ENCODE measurements at places on chromosomes 13 and 19.

DNA sequence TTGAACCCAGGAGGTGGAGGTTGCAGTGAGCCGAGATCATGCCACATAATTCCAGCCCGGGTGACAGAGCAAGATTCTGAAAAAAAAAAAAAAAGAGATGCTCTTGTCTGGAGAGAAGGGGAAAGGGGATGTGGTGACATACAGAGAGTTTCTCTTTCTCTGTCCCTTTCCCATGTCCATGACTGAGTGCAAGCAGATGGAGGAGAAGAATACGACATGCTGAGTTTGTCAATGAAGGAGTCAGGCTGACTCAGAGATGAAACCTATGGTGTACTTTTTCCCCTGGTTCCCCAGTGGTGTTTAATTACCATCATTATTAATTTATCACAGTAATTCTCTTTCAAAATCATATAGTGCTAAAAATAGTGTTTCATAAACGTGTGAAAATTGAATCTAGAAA, 448.8 kb downstream of the FOXO1 start:
- no peak for DNase-seq

DNA sequence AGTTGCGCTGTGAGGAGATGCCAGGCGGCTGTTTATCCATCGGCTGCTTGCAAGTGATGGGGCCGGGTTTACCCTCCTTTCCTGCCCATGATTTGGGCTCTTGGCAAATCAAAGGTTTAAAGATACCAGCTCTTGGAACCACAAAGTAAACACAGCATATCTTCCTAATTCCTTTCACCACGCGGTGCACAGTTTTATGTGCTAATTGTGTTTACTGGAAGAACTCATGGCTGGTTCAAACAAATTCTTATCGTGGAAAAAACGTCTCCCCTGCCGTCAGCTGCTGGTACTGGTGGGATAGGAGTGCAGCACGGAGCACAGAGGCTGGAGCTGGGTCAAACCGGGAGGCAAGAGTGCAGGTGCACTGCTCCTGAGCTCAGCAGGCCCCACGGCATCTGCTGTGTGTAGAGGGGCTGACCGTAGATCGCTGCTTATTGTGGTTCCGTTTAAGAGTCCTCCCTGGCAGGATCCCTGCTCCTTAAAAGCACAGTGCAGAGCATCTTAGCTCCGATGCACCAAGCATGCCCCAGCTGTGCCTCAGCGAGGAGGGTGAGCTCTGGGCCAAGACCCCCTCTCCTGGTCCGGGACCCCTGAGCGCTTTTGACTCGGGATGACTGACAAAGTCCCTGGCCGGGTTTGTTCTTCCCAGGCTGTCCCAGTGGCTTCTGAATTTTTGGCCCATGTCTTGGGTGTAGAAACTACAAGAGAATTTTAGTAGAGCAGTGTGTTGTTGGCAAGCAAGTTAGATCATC, 51.3 kb upstream of the GAS6 start:
- DNase-seq = no peak

GRCh38 chr13:95924389-95924994, 128.7 kb downstream of the UGGT2 start:
- DNase-seq = no peak

GRCh38 chr19:54041969-54042606, 21.6 kb downstream of the VSTM1 start:
- no peak for DNase-seq

DNA sequence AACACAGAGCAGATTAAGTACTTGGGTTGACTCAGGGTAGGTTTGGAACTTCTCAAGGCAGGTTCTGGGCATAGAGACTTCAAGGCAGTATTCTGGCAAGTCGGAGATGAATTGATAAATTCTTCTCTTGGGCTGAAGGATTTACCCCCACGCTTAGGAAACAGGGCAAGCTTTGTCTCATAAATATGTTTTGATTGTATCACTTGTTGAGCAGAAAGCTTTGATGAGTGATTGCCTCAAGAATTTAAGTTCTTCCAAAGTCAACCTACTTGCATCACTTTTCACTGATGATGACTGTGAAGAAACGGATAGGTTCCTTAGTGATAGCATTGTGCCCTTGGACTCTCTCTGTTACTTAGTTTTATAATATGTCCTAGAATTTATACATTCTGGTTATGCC, 258.6 kb upstream of the DACH1 start:
- no peak for DNase-seq

DNA sequence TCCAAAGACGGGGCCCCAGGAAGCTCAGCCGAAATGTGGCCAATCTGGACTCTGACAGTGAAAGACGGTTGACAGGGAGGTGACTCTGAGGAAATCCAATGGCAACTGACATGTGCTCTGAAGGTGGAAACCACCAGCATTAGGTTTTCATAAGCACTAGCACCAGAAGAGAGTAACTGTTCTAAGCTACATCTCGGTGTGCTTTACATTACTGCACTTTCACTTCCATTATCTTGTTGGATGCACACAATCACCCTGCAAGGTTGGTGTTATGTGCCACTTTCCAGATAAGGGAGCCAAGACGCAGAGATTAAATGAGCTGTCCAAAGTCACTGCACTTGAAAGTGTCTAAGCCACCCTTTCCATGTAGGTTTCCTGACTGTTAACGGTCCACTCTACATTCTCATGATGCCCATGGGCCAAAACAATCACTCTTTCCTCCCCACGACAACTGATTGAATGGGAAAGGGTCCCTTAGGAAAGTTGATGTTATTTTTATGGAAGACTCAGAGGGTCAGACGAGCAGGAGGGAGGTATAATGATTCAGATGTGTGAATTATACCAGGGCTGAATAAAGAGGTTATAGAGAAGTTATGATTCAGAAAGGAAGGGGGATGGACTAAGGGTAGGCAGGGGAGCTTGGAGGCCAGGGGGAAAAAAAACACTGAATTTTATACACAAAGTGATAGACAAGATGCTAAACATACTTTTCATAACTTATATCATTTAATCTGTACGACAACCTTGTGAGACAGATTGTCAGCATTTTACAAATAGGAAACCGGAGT, 52.8 kb downstream of the RUBCNL start:
- DNase-seq = no peak

DNA sequence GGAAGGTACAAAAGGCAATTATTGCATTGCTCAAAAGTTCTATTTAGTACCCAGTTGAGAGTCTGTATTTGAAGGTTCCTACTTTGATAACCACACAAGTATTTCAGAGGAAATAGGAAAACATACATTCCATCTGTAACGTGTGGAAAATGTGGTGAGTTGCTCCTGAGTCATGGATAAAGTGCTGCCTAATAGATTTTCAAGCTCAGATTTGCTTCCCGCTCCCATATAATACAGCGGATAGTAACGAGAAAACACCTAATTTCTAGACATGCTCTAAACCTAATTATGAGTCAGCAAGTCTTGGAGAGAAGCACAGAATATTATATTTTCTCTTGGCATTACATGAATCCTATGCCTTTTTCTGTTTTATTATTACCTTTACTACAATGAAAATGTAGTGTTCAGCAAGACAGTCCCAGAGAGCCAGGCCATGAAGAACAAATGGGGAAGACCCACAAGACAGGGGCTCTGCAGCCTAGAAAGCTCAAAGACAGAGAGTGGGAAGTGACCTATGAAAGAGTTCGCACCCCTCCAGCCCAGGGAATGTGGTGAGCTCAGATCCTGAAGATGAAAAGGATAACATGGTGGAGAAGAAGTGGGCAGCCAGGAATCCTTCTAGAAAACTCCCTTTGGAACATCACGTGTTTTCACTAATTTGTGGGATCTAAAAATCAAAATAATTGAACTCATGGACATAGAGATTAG, 116.1 kb downstream of the STARD13 start:
- no peak for DNase-seq

DNA sequence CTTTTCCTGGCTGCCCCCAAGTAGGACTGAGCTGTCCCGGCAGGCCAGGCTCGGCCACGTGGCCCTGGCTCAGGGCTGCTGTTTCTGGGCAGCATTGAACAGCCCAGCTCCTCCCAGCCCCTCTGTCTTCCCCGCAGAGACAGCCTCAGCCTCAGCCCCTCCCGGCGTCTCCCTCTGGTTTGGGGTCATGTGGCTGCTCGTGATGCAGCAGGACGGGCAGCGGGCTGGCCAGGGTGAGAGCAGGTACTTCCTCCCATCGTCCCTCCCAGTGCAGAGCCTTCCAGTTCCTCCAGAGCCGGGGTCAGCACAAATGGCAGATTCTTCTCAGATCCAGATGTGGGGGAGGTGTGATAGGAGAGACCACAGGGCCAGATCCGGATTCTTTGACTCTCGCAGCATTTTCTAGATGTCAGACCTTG, 114.6 kb downstream of the KDM4B start:
- DNase-seq = no peak

DNA sequence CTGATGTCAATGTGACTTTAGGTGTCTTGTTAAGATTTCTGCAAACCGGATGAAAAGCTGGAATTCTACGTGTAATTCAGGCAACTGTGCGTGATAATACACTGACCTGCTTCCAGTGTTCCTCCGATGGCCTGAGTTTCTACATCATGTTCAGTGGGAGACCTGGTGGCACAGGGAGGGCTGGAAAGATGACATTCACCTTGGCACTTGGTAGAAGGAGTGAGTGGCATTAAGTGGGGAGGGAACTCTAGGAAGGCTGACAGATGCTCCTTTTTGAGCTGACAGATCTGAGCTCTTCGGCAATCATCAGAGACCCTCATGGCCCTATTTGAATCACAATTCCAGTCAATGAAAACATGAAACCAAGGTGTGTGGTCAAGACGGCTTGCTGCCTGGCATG, 4.0 kb downstream of the CACNA1A start:
- DNase-seq = no peak

GRCh38 chr13:27432611-27433210, 8.3 kb downstream of the GTF3A start:
- no peak for DNase-seq

- DNase-seq = no peak
Observed at GRCh38 chr19:33470686-33471085, 50.9 kb downstream of the PEPD start.

DNA sequence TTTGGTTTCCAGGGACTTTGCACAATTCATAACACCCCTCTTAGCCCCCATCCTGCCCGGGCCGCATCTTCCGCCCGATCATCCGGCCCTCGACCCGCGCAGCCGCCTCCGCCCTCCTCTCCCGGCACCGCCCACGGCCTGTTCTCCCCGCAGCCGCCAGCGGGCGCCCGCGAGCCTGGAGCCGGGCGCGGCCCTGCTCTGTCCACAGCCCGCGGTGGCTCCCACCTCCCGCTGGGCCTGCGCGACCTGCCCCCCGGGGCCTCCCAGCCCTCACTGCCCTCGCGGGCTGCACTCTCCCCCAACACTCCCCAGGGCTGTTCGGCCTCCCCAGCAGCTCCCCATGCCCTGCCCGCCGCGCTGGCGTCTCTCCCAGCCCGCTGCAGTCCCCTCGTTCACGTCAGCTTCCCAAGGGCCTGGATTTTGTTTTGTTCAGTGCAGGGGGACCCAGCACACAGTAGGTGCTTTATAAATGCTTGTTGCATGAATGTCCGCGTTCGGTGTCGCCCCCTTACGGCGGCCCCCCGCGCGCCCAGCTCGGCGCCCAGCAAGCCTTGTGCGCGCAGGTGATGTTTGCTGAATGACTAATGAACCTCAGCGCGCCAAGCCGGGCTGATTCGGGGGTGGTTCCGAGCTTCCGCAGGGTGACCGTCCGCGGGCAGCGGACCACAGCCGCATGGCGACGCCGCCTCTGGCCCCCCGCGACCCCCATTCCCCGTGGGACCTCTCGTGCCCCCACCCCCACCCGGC, 4.6 kb upstream of the APC2 start:
- DNase-seq = peak; percentile 73

GRCh38 chr19:55165952-55166529, 372 bp downstream of the DNAAF3 start:
- peak; percentile 34 for DNase-seq

GRCh38 chr19:51750400-51751094, 1.1 kb downstream of the FPR1 start:
- no peak for DNase-seq

DNA sequence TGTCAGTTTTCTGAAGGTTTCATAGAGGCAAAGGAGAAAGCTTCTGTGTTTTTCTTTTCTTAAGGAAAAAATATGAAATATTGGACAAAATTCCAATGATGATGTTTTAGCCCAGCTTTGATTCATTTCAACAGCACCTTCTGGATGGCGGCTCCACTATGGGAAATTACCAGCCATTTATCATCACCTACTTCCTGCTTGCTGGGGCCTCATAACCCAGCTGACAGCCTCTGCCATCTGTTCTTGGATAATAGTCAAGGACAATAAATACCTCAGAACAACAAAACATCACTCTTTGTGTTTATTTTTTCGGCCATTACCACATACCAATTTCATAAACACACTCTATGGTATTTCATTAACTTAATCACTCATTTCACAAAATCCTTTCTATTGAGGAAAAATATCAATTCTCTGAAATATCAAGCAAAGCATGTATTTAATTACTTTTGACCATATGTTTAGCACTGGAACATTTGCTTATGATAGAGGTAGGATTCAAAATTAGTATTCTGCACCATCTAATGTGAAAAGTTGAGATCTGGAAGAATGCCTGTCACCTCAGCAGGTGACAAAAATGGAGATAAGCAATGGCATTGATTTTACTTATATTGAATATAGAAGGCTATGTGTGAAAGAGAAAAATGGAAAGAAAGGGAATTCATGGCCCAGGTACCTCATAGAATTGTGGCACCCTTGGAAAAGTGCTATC, 629.7 kb downstream of the LIG4 start:
- DNase-seq = no peak

- DNase-seq = no peak
Observed at GRCh38 chr19:8663920-8664670, 33.7 kb downstream of the NFILZ start.

DNA sequence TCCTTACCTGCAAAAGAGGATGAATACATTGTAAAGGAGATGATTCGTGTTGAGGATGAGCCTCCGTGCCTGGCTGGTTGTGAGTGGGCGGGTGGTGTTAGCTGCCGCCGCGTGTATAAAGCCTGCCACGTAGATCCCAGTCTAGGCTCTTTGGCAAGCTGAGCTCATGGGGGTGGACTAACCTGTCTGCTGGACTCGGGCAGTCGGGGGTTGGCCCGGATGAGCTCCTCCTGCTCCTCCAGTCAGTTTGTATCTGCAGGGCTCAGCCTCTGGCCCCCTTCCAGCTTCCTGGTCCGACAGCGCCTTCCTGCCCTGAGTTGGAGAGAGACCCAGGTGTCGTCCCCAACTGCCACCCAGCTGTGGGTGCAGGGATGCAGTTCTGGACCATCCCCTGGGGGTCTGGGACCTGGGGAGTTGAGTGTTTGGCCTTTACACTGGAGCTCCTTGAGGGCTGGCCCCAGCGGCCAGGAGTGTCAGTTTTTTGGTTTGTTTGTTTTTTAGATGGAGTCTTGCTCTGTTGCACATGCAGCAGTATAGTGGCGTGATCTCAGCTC, 20.9 kb downstream of the TECR start:
- DNase-seq = no peak

Measured in T-cell (primary cell).